ENCODE measurements at places on chromosomes 12 and 14. TPM values are rescaled to one million over a fixed set of nuclear protein-coding genes. Genes with fewer than 3 reads are reported as not detected.

POU6F1 gene
- 11.1 TPM for total RNA-seq

DNA sequence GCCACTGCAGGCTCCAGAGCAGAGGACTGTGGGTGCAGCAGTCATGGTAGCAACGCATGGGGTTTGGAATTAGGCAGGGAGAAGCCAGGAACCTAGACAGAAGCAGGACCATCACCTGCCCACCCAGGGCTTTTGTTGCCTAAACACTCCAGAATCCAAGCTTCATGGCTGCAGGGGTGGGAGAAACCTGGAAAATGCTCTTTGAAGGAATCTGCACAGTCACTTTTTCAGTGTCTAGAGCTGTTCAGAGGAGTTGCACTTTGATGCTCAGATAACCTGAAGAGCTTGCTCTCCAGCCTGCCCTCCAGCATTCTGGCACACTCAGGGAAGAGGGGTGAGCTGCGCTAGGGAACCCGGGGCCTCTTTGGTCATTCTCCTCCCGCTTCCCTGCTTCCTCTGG lies 1.6 kb upstream of the CELA1 start:
- no peak for DNase-seq

- no peak for DNase-seq
Observed at GRCh38 chr12:39037115-39037514, 131.7 kb upstream of the CPNE8 start.

CHGA gene
- total RNA-seq = 0.22 TPM

- no peak for DNase-seq
Observed at GRCh38 chr14:99619835-99620834, 16.1 kb upstream of the CCDC85C start.

DNA sequence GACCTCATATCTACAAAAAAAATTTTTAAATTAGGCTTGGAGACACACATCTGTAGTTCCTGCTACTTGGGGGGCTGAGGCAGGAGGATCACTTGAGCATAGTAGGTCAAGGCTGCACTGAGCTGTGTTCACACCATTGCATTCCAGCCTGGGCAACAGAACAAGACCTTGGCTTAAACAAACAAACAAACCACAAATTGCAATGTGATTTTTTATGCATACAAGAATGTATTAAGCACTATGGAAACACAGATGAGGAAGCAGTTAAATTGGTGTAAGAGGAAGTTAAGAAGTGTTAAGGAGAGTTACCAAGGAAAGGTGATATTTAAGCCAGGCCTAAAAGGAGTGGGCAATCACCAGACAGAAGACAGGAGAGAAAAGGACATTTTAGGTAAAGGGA lies 83.6 kb upstream of the HECTD1 start:
- DNase-seq = no peak

Measured in gastrocnemius medialis (tissue), 4 donors.